ENCODE measurements at places on chromosomes 6 and 20. TPM values are rescaled to one million over a fixed set of nuclear protein-coding genes. Genes with fewer than 3 reads are reported as not detected.

GRCh38 chr6:19719691-19720128, 117.5 kb upstream of the ID4 start:
- H3K4me1 ChIP-seq = peaks cover 28% of the 10 kb centered on the region
- no peaks in the 10 kb centered on the region for H3K36me3 ChIP-seq
- H3K4me3 ChIP-seq = no peak overlapping the region
- no peak for DNase-seq

DNA sequence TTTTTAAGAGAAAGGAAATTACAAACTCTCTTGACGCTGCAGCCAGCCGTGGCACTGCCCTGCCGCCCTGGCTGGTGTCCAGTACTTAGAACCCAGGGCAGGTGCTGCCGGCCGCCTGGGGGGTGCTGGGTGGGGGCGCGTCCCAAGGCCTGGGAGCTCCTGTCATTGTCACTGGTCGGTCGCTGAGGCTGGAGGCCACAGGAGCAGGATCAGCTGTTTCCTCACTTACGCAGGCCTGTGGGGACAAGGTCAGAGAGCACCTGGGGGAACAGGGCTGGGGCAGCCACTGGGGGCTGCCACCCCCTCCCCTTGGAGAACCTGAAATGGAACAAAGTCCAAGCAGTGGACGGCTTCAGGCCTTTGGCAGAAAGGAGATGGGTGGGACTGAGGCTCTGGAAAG, 5.6 kb downstream of the BIRC7 start:
- no peaks in the 10 kb centered on the region for H3K4me1 ChIP-seq
- no peak overlapping the region for H3K27ac ChIP-seq
- no peaks in the 10 kb centered on the region for H3K27me3 ChIP-seq
- DNase-seq = no peak
- no peak overlapping the region for H3K4me3 ChIP-seq

DNA sequence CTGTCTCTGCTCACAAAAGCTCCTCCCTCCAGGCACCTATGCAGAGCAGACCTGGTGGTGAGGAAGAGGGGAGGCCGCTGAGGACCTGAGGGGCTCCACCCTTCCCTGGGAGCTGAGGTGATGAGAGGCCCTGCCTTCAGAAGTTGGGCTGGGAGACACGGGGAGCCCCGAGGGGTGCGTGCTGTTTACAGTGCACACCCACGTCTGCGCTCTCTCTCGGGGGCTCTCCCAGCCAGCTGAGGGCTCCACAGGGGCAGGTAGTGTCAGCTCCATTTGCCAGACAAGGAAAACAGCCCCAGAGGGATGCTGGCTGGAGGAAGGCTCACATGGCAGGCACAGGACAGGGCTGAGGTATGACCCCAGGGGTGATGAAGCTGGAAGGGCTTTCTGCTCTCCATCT, 13.5 kb upstream of the NOL4L start:
- H3K27me3 ChIP-seq = no peaks in the 10 kb centered on the region
- no peak overlapping the region for H3K4me3 ChIP-seq
- no peak for DNase-seq
- H3K36me3 ChIP-seq = no peaks in the 10 kb centered on the region

DNA sequence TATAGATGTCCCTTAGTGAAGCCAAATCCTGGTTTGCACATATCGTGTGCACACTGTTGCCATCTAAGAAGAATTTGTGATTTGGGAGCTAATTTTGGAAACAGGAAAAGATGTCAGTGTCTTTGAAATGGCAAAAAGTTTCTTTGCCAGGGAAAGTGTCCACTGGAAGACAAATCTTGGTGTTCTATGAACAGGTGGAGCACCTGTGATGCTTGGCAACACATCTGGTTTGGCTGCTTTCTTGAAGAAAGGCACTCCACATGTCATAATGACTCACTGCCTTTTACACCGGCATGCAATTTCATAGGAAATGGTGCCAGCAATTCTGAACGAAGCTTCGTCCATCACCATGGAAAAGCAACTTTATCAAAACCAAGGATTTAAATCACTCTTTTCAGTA, 1040.0 kb upstream of the MAP3K7 start:
- DNase-seq = no peak
- H3K27me3 ChIP-seq = no peaks in the 10 kb centered on the region
- H3K36me3 ChIP-seq = no peaks in the 10 kb centered on the region
- H3K27ac ChIP-seq = no peak overlapping the region
- no peak overlapping the region for H3K4me3 ChIP-seq

- no peak for DNase-seq
- H3K27ac ChIP-seq = no peak overlapping the region
- H3K4me1 ChIP-seq = no peaks in the 10 kb centered on the region
Observed at GRCh38 chr6:30200551-30201281, 12.5 kb downstream of the TRIM26 start.

- H3K4me3 ChIP-seq = no peak overlapping the region
- no peak for DNase-seq
Observed at GRCh38 chr6:100426744-100427338, 37.9 kb downstream of the SIM1 start.

DNA sequence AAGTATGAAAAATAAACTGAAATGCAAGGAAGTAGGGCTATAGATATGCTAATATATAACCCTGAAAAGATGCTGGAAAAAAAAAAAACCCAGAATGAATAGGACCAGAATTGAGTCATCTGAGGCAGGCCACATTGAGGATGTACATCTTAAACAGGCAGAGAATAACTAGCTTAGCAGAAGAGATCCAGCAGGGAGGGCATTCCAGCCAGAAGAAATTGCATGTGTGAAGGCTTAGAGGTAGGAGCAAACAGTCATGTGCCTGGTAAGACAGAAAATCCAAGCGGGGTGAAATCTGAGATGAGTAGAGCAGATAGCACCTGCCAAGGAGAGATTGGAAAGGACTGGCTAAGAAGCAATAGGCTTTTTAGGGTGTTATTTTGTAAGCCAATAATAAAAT, 2.6 kb downstream of the COL19A1 start:
- H3K4me1 ChIP-seq = peaks cover 6% of the 10 kb centered on the region
- no peaks in the 10 kb centered on the region for H3K36me3 ChIP-seq
- H3K27me3 ChIP-seq = peaks cover 27% of the 10 kb centered on the region
- H3K27ac ChIP-seq = no peak overlapping the region
- no peak for DNase-seq

GRCh38 chr6:7232351-7232750, 80.6 kb downstream of the SSR1 start:
- no peak overlapping the region for H3K27ac ChIP-seq
- H3K27me3 ChIP-seq = no peaks in the 10 kb centered on the region
- DNase-seq = no peak
- H3K36me3 ChIP-seq = peaks cover 63% of the 10 kb centered on the region
- no peaks in the 10 kb centered on the region for H3K4me1 ChIP-seq
- no peak overlapping the region for H3K4me3 ChIP-seq

DNA sequence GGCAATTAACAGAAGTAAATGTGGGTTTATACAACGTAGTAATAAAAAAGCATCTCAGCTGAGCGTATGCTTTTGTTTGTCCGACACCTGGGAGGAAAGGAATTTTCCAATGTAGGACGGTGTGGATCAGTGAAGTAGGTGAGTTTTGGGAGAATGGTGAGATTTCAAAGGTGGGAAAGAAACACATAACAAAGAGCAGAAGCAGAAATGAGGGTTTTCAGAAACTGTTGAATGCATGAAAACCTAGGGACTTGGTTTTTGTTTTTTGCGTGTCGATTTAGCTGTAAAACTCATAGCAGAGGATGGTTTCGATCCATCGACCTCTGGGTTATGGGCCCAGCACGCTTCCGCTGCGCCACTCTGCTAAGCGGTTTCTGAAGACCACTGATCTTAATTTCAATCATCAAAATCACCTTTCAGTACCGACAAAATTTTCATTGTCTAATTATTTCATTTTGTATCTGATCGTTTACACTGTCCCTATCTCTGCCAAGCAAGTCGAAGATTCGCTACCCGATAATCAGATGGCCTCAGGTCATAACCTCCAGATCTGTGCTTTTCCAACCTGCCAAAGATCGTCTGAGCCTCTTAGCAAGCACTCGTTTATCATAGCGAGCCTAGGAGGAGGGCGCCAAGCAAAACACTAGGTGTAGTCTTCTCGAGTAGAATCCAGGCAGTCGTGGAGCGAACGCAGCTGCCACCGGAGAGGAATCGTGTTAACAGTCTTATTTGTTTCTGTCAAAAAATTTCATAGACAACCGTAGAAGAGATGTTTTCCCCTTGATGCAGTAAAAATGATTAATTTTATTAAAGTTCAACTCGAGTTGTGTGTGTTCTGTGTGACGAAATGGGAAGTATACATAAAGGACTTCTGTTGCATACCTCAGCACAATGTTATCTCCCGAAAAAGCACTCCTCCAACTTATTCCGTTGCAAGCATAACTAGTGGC, 20.9 kb upstream of the POM121L2 start:
- no peaks in the 10 kb centered on the region for H3K36me3 ChIP-seq
- no peaks in the 10 kb centered on the region for H3K4me1 ChIP-seq
- no peak for DNase-seq
- H3K27ac ChIP-seq = no peak overlapping the region
- H3K4me3 ChIP-seq = no peak overlapping the region

- H3K4me3 ChIP-seq = no peak overlapping the region
- H3K27me3 ChIP-seq = no peaks in the 10 kb centered on the region
- H3K27ac ChIP-seq = no peak overlapping the region
- no peaks in the 10 kb centered on the region for H3K4me1 ChIP-seq
- no peaks in the 10 kb centered on the region for H3K36me3 ChIP-seq
Observed at GRCh38 chr20:24805456-24806238, 143.4 kb upstream of the CST7 start.

DNA sequence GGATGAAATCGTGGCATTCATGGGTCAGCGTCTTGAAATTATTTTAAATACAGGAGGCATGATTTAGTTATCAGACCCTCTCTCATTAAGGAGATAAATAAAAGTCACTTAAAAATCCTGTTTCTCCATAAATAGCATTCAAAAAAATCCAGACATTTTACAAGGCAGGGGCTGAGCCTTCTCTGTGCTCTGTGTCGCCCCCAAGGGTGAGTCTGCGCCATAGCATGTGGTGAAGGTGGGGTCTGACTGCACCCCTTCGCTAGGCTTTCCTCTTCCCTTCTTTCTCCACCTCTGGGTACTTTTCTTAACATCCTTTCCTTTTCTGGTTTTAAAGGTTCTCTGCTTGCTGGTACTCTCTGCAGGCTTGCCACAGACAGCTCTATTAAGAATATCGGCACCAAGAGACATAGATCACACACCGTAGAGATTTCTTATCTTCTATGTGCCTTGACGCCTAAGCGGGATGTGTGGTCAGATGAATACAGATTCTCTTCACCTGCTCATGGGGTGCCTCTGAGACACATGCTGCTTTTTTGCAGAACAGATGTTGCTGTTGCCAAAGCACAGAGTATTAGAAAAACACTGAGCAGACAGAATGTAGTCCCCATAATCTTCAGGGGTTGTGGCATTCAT, 20.1 kb upstream of the FAM209A start:
- H3K4me3 ChIP-seq = no peak overlapping the region
- no peaks in the 10 kb centered on the region for H3K27me3 ChIP-seq
- H3K4me1 ChIP-seq = no peaks in the 10 kb centered on the region

The SLC17A1 gene
- total RNA-seq = not detected

The CGA gene
- total RNA-seq = not detected

The ABHD16A gene
- total RNA-seq = 37.6 TPM

The ETV7 gene
- 2.0 TPM for total RNA-seq

The MUC21 gene
- total RNA-seq = not detected

The TAAR1 gene
- total RNA-seq = not detected

The GLP1R gene
- not detected for total RNA-seq

Data from SJSA1 (cell line).